ENCODE measurements at places on chromosomes 11 and 22. TPM values are rescaled to one million over a fixed set of nuclear protein-coding genes. Genes with fewer than 3 reads are reported as not detected.

The MS4A15 gene
- 0.15 TPM for polyA plus RNA-seq

The RCE1 gene
- 84.8 TPM for polyA plus RNA-seq

The KCNQ1 gene
- polyA plus RNA-seq: 2.4 TPM

The PITPNM1 gene
- polyA plus RNA-seq: 27.2 TPM

The FAM111A gene
- 10.2 TPM for polyA plus RNA-seq

The SLC17A6 gene
- 0.06 TPM for polyA plus RNA-seq

The DEUP1 gene
- not detected for polyA plus RNA-seq

The ZBTB3 gene
- 39.5 TPM for polyA plus RNA-seq

The GAL3ST1 gene
- polyA plus RNA-seq: 32.1 TPM

The KCNJ1 gene
- polyA plus RNA-seq: 0.19 TPM

The RPS6KB2 gene
- 58.6 TPM for polyA plus RNA-seq

The CDCA5 gene
- polyA plus RNA-seq: 39.2 TPM

The SLC25A1 gene
- polyA plus RNA-seq: 183 TPM

The SYT13 gene
- 4.8 TPM for polyA plus RNA-seq

The GAL3ST3 gene
- 35.0 TPM for polyA plus RNA-seq

The TECTA gene
- 0.59 TPM for polyA plus RNA-seq

The ZBTB16 gene
- 0.19 TPM for polyA plus RNA-seq

The SOX6 gene
- polyA plus RNA-seq: 0.09 TPM

The GRM5 gene
- 0.22 TPM for polyA plus RNA-seq

The INPP5J gene
- 9.1 TPM for polyA plus RNA-seq

The GPR83 gene
- 0.30 TPM for polyA plus RNA-seq

The MS4A18 gene
- not detected for polyA plus RNA-seq

The FTH1 gene
- polyA plus RNA-seq: 1,153 TPM

The RIC3 gene
- 6.4 TPM for polyA plus RNA-seq

The DDTL gene
- 2.2 TPM for polyA plus RNA-seq

The LRRC10B gene
- 1.1 TPM for polyA plus RNA-seq

The SYT8 gene
- not detected for polyA plus RNA-seq

The PRSS23 gene
- polyA plus RNA-seq: 4.4 TPM

The GP1BB gene
- 0.36 TPM for polyA plus RNA-seq

The MAP6 gene
- 0.49 TPM for polyA plus RNA-seq

The KREMEN1 gene
- 2.1 TPM for polyA plus RNA-seq

The MUC5AC gene
- not detected for polyA plus RNA-seq

The CARD18 gene
- not detected for polyA plus RNA-seq

The OR6T1 gene
- polyA plus RNA-seq: not detected

The BDNF gene
- polyA plus RNA-seq: 1.5 TPM

The CCDC87 gene
- polyA plus RNA-seq: 0.32 TPM

The COX8A gene
- polyA plus RNA-seq: 2,058 TPM

The C11orf16 gene
- polyA plus RNA-seq: 0.06 TPM

The CD3E gene
- 0.05 TPM for polyA plus RNA-seq

The C11orf87 gene
- polyA plus RNA-seq: 0.32 TPM

The PLEKHA7 gene
- 11.4 TPM for polyA plus RNA-seq

The OR10A4 gene
- polyA plus RNA-seq: not detected

The POU2AF3 gene
- 5.7 TPM for polyA plus RNA-seq

The CRYAB gene
- polyA plus RNA-seq: 1.9 TPM

The OR8G1 gene
- not detected for polyA plus RNA-seq

The ACAD8 gene
- 45.8 TPM for polyA plus RNA-seq

The HORMAD2 gene
- polyA plus RNA-seq: not detected

The PHF21B gene
- 24.7 TPM for polyA plus RNA-seq

The AQP11 gene
- polyA plus RNA-seq: 1.5 TPM

The TRIM6 gene
- 21.8 TPM for polyA plus RNA-seq

The DKK3 gene
- 51.0 TPM for polyA plus RNA-seq

The KRTAP5-11 gene
- not detected for polyA plus RNA-seq

The MPEG1 gene
- polyA plus RNA-seq: not detected

The CD248 gene
- 4.6 TPM for polyA plus RNA-seq

The TNNI2 gene
- polyA plus RNA-seq: not detected

The NRXN2 gene
- polyA plus RNA-seq: 5.7 TPM

The XKR3 gene
- polyA plus RNA-seq: not detected

The OSBP2 gene
- polyA plus RNA-seq: 3.4 TPM

Measured in H1 (cell line).